ENCODE measurements at places on chromosomes 12 and 14. TPM values are rescaled to one million over a fixed set of nuclear protein-coding genes. Genes with fewer than 3 reads are reported as not detected.

The FGF23 gene
- total RNA-seq, result not detected

The SSTR1 gene
- 1.1 TPM for total RNA-seq

The CORO1C gene
- total RNA-seq, result 1,100 TPM

The IL31 gene
- not detected for total RNA-seq
